ENCODE measurements at places on chromosomes 4 and X.

DNA sequence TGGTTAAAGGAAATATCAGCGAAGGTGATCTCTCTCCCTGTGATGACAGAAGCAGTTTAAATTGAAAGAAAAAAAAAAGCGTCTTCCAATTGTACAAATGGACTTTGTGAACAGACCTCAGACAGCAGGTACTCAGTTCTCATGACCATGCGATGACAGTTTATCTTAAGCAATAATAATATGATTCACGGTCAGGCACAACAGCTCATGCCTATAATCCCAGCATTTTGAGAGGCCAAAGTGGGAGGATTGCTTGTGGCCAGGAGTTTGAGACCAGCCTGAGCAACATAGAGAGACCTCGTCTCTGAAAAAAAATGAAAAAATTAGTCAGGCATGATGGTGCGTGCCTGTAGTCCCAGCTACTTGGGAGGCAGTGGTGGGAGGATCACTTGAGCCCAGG is 51.0 kb downstream of the RELL1 start:
- DNase-seq = no peak

- DNase-seq = no peak
Observed at GRCh38 chrX:9114245-9114644, 80.3 kb upstream of the FAM9B start.

GRCh38 chr4:168878623-168879022 is 131.4 kb downstream of the CBR4 start:
- DNase-seq = no peak

- no peak for DNase-seq
Observed at GRCh38 chr4:75142850-75143249, 209.9 kb downstream of the PARM1 start.

- no peak for DNase-seq
Observed at GRCh38 chrX:67777148-67777547, 233.3 kb downstream of the AR start.

GRCh38 chrX:68354879-68355628 is 78.2 kb downstream of the OPHN1 start:
- no peak for DNase-seq

- DNase-seq = no peak
Observed at GRCh38 chr4:116401293-116401692, 684.1 kb downstream of the TRAM1L1 start.

- DNase-seq = no peak
Observed at GRCh38 chr4:39657465-39657864, 18.8 kb upstream of the SMIM14 start.

DNA sequence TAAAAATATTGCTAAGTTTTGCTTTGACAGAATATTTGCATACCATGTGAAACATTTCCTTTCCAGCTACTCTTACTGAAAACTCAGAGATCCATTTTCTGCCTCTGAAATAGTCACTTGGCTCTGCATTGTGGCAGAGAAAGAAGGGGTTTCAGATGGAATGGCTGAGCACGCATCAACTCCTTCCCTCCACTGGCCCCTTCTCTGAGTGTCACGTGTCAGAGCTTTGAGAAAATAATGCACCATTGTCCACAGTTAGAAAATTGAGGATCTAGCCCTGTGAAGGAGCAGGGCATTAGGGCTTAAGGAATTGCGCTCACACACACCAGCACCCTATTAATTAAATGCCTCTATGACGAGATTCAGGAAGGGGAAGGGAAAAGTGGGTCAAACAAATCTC is 78.8 kb upstream of the FAT4 start:
- no peak for DNase-seq

- DNase-seq = no peak
Observed at GRCh38 chr4:187633245-187633644, 362.3 kb upstream of the ZFP42 start.

GRCh38 chr4:15084780-15085179 is 82.5 kb downstream of the CPEB2 start:
- no peak for DNase-seq

- DNase-seq = no peak
Observed at GRCh38 chr4:26252349-26253025, 68.3 kb upstream of the RBPJ start.

DNA sequence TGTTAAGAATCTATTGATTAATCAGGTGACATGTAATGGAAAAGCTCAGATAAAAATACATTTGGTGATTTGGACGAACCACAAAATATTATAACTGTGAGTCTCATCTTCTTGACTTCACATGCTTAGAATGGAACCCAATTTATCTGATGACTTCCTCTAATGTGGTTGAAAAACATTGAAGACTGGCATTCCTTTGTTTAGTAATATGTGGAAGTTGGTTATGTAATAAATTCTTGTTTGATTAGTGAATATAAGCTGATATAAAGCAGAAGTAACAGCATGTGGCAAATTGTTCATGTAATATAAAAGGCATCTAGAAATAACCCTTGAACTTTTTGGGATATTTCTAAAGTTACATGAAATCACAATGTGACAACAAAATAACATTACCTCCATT is 9.7 kb downstream of the GIMD1 start:
- no peak for DNase-seq

DNA sequence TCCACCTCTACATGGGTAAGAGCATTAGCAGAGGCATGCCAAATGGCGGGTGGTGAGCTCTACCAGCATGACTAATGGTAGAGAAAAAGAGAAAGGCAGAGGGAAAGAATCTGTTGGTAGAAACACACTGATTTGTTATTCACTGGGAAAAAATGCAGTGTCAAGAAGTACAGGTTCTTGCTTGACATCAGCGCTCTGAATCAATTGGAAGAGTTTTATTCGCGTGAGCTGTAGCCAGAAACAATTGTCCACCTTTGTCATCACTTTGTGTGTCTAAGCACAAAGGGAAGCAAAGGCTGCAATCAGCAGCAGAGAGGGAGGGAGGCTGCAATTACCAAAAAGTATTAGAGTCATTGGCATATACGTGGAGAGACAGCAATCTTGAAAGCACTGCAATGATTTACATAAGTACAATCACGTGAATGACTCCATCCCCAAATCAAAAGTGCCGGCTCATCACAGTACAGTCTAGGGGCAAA is 67.7 kb upstream of the HS3ST1 start:
- DNase-seq = no peak

DNA sequence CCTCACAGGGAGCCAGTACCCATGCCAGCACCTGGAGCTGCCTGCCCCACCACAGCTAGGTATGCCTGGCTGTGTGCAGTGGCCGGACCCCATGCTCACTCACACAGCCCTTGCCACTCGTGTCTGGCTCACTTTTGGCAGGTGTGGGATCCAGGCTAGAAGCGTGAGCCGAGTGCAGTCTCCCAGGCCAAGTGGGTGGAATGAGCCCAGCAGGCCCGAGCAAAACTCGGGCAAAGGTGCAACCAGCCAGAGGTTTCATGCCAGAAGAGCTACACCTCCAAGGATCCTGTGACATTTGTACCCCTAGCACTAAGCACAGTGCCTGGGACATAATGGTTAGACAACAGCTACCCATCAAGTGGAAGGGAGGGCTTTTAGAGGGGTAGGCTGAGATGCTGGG is 217.8 kb downstream of the NSUN7 start:
- no peak for DNase-seq

DNA sequence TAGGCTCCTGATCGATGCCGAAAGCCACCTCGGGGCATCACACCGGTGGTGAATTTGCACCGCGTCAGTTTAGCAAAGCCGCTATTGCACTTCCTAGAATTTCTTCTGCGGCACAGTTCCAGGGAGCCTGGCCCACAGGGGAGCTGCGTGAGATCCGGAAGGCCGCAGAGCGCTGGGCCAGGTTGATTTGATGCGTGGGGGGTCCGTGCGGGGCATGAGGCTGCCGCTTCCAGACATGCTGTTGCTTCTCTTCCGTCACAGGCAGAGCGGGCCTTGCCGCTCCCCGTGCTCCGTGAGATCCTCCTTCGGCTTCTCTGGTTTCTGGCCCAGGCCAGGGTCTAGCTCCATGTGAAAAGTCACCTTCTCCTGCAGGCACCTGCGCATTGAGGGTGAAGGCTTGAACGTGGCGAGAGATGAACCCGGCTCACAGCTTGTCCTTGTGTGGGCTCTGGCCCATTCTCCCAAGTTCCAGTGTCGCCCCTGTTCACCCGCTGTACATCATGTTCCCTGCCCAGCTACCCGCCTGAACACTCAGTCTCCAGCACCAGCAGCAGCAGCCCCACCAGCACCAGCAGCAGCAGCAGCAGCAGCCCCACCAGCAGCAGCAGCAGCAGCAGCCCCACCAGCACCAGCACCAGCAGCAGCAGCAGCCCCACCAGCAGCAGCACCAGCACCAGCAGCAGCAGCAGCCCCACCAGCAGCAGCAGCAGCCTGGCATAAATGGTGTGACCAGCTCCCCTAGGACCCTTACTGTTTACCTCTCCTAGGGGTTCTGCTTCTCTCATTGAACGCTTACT is 131.2 kb downstream of the TRIML1 start:
- DNase-seq = no peak

- no peak for DNase-seq
Observed at GRCh38 chr4:40972722-40973121, 223.0 kb downstream of the NSUN7 start.

DNA sequence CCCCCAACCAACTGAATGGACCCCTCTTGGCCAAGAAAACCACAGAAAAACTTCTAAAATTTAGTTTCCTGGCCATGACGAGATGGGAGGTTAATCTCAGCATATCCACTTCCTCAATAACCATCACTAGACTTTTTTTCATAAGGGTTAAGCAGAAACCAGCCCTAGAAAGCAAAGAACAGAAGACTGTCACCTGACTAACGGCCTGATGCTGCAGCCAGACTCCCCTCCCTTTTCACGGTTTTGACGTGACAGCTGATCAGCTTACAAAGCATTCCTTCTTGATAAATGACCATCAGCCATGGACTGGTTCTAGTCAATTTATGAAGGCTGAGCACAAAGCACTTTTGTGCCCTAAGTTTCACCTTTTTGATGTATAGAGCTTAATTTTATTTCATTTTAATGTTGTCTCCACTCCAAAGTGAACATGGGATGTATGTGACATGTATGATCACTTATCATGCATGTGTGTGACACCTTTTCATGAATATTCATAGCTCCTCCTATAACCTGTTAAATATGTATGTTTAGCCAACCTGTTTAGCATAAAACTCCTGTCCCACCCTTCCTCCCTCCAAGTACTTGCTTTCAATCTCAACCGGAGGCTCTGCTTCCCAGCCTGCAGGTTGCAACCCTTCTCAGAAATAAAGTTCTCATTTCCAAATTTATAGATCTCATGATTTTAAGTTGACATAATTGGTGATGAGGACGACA is 56.3 kb downstream of the SERTM2 start:
- no peak for DNase-seq

DNA sequence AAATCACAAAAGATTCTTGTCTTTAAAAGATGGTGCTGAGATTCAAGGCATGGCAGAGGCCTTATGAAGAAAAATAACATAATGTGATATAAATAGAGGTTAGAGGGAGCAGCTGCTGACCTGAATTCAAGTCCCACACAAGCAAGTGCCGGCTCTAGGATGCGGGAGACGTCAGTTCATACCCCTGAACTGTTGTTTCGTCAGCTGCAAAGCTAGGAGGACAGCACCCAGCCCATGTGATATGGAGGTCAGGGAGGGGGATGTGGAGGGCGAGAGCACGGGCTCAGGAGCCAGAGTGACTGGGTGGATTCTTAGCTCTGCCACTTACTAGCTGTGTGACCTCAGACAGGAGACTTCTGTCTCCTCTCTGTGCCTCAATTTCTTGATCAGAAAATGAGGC is 77.9 kb downstream of the JAKMIP1 start:
- DNase-seq = no peak

GRCh38 chr4:116952530-116953136 is 132.7 kb downstream of the TRAM1L1 start:
- DNase-seq = no peak

DNA sequence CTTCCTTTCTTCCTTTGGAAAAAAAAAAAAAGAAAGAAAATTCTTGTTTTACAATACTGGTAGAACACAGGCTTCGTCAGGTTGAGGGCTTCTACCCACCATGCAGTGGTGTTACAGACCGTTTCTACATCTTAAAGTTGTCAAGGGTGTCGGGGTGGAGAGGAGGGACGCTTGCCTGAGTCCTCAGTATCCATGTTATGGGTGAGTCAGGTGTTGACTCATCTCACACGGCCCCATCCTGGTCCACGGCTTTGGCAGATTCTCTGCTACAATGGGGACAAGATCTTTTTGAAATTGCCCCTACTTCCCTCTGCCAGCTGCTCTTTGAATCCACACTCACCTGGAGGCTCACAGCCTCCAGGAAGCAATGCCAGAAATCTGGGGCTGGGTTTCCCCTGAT is 310.3 kb upstream of the ZFP42 start:
- no peak for DNase-seq

DNA sequence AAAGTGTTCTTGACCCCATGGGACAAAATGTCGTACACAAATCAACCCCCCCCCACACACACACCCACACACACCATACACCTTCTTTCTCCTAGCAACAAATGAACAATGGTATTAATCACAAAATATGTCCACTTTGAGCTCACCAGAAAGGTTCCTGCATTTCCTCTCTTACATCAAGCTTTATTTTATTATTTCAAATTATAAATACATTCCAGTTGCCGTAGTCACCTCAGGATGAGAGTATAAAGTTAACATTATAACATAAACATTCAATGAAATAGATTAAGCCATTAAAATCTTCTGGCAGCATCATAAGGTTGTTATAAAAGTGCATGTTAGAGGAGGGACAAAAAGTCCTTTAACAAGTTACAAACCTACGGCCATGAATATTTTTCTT is 7.3 kb downstream of the XK start:
- no peak for DNase-seq

DNA sequence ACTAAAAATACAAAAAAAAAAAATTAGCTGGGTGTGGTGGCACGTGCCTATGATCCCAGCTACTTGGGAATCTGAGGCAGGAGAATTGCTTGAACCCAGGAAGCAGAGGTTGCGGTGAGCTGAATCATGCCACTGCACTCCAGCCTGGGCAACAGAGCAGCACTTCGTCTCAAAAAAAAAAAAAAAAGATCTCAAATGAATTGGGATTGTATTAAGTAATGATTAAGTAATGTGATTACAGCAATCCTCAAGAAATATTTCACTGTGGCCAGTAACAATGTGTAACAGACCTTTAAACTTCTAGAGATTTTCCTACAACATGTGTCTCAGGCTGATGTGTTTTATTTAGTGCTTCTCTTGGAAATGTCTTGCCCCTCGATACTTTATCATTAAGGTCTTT is 46.8 kb downstream of the PKD2 start:
- no peak for DNase-seq

- DNase-seq = no peak
Observed at GRCh38 chrX:23901805-23902204, 5.9 kb downstream of the APOO start.

GRCh38 chr4:8377103-8378075 is 63.1 kb downstream of the ACOX3 start:
- no peak for DNase-seq

- no peak for DNase-seq
Observed at GRCh38 chr4:180203349-180203748, 2039.9 kb upstream of the TENM3 start.

- DNase-seq = no peak
Observed at GRCh38 chr4:8846046-8846720, 25.5 kb downstream of the HMX1 start.

- no peak for DNase-seq
Observed at GRCh38 chr4:142331646-142332045, 514.5 kb downstream of the INPP4B start.

GRCh38 chrX:10519278-10519677 is 101.1 kb downstream of the MID1 start:
- no peak for DNase-seq

GRCh38 chr4:100635899-100636298 is 118.1 kb upstream of the EMCN start:
- no peak for DNase-seq

GRCh38 chr4:18041114-18041513 is 19.6 kb upstream of the LCORL start:
- DNase-seq = no peak
